ENCODE measurements at places on chromosomes 4 and X.

GRCh38 chrX:44422631-44423030, 79.2 kb upstream of the EFHC2 start:
- no peak for DNase-seq

DNA sequence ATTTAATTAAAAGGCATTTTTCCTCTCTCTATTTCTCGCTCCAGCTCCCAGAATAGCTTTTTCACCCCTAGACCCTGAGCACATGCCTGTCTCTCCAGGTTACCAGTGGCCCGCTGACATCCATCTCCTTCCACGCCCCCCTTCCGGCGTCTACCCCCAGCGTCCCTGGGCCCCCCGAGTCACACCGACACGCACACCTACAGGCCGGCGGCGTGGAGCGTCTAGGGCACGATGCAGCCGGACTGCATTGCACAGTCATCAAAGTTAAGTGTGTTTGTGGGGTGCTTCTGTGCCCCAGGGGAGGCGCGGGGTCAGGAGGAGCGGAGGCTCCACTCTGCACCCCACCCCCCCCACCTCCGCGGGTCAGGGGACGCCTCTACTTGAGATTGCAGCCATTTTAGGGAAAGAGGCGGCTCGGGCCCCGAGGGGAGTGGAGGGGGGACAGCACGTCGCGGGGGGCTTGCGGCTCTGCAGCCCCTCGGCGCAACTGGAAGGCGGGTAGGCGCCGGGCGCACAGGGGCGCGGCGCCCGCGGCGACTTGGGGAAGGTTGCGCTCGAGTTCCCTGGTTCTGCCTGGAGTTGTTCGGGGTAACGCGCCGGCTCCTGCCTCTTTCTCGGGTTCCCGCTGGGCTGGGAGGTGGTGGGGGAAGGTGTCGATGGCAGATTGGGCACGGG, 112.7 kb downstream of the DHX15 start:
- peak; percentile 13 for DNase-seq

- DNase-seq = no peak
Measured at GRCh38 chrX:76802708-76803107, 375.2 kb downstream of the MAGEE1 start.

- DNase-seq = no peak
Measured at GRCh38 chr4:124390861-124391260, 321.7 kb downstream of the ANKRD50 start.

- no peak for DNase-seq
Measured at GRCh38 chrX:138874271-138874935, 162.9 kb upstream of the FGF13 start.

- no peak for DNase-seq
Measured at GRCh38 chrX:149152941-149153340, 352.2 kb downstream of the IDS start.

- DNase-seq = no peak
Measured at GRCh38 chr4:68905939-68906779, 45.4 kb downstream of the UGT2A3 start.

DNA sequence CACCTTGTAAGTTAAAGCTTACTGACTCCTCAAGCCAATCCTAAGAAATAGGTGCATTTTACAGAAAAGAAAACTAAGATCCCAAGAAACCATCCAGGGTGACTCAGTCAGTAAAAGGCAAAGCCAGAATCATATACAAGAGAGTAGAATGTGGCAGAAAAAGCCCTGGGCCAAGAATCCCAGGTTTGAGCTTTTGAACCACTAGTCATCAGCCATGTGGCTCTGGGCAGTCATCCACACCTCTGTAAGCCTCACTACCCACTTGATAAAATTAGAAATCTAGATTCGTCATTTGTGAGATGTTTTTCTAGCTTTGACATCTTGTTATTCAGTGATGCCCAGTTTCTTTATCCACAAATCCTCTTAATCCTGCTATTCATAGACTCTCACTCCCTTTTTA, 122.2 kb upstream of the PDE5A start:
- DNase-seq = no peak

DNA sequence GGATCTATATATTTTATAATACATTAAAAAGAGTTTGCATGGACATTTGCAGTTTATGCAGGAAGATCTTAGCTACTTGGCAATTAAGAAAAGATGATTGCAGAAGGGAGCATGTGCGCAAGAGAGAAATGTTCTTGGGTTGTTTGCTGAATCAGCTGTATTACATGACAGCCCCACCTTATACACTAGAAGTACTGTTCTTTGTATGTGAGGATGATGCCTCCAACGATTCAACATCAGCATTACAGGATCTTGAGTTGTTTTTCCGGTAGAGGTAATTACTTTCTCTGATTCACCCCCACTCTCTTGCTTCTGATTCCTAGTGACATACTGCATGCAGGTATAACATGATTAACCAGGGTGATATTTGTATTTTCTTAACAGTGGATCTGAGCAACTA, 140.8 kb downstream of the PCDH7 start:
- DNase-seq = no peak

DNA sequence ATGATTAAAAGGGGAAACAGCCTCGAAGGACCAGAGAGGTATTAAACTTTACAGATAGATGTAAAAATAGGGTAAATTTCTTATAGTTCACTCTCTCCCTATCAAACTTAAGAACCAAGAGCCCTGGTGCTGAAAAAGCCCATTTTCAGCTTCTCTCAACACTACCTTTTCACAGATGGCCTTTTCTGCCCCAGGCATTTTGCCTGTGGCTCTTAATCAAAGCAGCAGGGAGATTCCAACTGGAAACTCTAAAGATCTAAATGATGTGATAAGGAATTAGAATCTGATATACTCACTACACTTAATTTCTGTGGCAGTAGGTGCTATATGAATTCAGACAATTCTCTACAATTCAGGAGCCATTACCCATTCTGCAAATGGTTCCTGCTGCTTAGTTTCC, 60.0 kb downstream of the AMMECR1 start:
- peak; percentile 14 for DNase-seq

- DNase-seq = no peak
Measured at GRCh38 chr4:147104768-147105167, 159.1 kb upstream of the TTC29 start.

DNA sequence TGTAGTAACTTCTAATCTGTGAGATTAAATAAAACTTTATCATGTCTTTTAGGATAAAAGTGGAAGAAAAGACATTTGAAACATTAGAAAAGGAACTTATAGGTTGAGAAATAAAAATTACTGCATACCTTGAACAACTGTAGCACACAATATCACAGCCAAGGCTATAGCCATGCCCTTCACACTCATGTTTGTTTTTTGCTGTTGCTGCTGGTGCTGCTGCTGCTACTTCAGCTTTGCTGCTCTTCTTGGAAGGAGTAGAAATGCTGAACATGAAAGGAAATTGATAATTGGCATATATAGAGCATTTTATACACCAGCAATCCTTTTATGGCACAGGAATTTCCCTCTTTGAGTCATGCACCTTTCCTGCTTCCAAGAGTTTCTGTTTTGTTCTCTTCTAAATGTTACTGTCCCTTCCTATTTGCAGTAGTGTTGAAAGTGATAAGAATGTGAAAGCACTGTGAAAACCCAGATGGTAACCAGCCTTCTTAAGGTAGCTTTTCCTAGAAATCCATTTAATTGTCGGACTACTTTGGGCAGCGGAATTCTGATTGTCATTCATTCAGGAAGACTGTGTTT, at the start of gene CXCL11:
Gene CXCL11, minus strand, starts transcription at position 272 of the 582 bp plus-strand sequence. Its CDS starts 83 bp downstream, at position 189.
- DNase-seq = no peak

DNA sequence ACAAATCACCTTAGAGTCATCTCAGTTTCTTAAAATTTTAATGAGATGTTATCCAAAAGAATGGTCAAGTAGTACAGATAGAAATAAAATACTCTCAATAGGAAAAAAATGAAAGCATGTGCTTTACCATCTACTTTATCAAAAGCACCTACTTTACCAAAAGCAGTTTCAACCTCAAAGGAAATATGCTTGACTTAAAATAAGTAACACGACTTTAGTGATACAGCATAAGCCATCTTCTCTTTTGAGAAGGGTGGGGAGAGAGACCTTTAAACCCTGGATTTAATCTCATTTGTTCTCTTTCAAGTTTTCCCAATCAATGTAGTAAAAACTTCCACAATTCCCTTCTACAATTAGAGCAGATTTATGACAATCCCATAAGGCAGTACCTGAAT, 26.5 kb downstream of the OTUD4 start:
- no peak for DNase-seq

DNA sequence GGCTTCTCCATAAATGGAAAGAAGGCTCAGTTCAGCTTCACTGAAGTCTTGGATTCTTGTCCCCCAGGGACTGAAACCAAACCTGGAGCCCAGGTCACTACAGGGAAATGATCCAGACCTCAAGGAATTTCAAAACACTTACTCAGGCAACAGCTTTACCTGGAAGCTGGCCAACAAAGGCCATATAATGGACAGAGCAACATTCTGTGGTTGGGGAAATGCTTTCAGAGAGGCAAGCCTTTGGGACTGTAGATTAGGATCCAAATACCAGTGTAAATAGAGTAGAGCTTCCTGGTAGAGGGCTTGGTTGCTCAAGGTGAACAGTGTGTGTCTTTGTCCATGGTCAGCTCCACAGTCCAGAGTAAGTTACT, 57.0 kb upstream of the PROM1 start:
- DNase-seq = no peak

GRCh38 chr4:99811850-99812249, 4.8 kb upstream of the DAPP1 start:
- peak; percentile 10 for DNase-seq

- DNase-seq = no peak
Measured at GRCh38 chrX:132610536-132610935, 121.7 kb upstream of the MBNL3 start.

DNA sequence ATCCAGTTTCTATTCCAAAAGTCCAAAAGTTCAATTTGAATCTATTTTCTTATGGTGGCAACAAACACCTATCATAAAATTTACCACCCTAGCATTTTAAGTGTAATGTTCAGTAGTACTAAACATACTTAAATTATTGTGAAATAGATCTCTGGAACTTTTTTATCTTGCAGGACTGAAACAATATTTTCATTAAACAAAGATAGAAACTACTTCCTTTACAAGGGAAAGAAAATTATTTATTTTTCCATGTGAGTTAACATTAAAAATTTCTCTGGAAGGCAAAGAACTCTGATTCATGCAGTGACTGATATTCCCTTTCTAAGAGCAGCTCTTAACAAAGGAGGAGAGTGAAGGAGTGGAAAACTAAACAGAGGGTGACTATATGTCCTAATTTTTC, 40.2 kb downstream of the ADH7 start:
- DNase-seq = no peak

All from cerebellar cortex (tissue), 1 donor.